ENCODE measurements at places on chromosomes 1 and 21.

- DNase-seq = no peak
Measured at GRCh38 chr1:76827066-76827465, 40.2 kb upstream of the ST6GALNAC5 start.

DNA sequence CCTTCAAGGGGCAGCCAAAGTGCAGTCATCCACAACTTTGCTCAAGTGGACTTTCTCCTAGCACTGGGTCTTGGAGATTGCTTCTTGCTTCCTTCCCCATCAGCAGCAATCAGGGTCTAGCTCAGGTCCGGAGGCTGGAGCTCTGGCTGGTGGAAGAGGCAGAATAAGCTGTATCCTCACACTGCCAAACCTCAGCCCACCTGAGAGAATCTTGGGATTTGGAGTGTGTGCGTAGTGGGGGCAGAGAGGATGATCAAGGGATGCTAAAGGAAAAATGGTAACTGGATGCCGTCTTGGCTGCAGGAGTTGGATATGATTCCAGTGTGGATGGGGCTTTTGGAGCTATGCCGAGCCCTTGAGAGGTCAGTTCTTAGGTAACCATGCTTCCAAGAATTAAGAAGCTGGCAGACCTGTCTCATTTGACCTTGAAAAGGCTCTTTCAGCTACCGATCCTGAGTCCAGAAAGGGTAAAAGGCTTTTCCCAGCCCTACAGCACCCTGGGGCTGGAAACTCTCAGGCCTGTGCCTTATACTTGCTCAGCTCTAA lies 4.5 kb upstream of the NFASC start:
- no peak for DNase-seq

GRCh38 chr1:219381396-219381795 lies 207.7 kb downstream of the LYPLAL1 start:
- no peak for DNase-seq

DNA sequence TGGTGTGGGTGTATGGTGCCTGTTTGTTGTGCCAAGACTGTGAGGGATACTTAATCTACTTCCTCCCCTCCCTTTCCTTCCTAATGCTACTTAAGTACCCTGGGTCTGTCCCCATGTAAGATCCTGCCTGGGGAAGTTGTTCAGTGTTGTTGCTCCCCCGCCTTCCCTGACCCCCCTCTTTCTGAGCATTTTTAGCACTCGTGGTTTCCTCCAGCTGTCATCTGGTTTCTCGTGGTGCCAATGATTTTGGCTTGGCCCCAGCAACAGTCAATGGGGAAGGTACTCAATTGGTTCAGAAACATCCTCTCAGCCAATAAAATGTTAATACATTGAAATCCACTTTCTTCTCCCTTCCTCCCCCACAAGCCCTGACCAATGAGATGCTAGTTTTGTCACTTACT lies 8.0 kb upstream of the B4GALT3 start:
- DNase-seq = no peak
